ENCODE measurements at places on chromosomes 6 and 20.

DNA sequence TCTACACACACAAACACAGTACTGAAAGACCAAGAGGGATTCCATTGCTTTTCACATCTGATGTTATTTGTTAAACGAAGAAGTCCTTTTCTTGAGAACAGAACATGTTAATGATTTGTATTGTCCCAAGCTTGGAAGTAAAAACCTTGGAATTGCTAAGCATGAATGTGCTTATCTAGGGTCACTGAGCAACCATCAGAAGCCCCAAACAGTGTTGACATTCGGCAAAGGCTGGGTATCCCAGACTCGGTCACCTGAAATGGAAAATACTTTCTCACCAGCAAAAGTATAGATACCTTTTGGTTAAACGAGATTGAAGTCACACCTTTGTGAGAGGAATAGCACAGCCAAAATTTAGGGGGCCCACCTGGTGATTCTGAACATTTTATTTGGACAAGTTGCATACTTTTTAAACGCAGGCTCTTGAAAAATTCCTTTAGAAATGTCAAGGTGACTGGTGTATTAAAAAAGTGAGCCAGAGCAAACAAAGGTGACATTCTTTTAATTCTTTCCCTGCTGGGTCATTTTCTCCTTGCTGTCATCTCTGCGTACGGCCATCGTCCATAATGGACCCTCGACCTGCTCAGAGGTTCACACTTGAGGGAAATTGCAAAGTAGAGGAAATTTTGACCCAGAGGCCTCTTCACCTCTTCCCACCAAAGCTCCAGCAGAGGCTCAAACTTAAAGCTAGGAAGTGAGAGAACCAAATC is 95.8 kb upstream of the FOXA2 start:
- DNase-seq: no peak

GRCh38 chr6:107823047-107823557 is 1.0 kb downstream of the SCML4 start:
- DNase-seq: no peak

GRCh38 chr20:23123886-23124285 is 37.8 kb upstream of the CD93 start:
- no peak for DNase-seq

GRCh38 chr6:142385352-142385751 is 83.5 kb downstream of the ADGRG6 start:
- DNase-seq: no peak

GRCh38 chr6:22875845-22876244 is 306.5 kb downstream of the HDGFL1 start:
- no peak for DNase-seq

- no peak for DNase-seq
Observed at GRCh38 chr6:82861121-82861520, 204.5 kb downstream of the UBE3D start.

DNA sequence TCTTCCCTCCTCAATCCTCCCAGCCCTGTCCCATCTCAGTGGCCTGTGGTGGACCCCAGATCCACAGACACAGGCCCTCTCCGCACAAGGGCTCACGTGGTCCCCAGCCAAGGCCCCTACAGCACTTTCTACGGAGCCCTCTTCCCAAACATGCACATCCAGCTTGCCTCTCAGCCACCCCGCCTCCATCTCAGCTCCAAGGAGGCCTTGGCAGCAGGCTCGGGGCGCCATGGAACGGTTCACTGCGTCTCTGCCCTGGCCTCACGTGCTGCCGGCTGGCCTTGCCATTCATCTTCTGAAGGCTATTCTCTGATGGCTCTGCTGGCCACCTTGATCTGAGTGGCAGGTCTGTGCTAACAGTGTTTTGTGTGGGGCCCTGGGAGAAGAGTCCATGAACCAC is 33.0 kb downstream of the GNAS-AS1 start:
- DNase-seq: no peak

DNA sequence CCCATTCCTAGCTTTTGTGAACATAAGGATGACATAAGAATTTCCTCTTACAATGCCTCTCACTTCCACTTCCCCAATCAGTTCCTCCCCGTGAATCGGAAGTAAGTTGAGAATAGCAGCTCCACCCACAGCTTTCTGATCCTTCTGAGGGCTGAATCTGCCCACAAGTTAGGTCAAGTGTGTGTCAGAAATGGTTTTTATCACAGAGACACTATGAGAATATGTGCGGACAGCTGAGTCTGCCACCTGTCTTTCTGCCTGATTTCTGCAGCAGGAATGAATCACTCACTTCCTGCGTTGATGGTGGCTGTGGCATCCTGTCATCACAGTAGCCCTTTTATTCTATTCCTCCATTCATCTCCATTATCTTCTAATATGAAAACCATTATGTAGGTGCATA is 70.2 kb downstream of the RIN2 start:
- no peak for DNase-seq

DNA sequence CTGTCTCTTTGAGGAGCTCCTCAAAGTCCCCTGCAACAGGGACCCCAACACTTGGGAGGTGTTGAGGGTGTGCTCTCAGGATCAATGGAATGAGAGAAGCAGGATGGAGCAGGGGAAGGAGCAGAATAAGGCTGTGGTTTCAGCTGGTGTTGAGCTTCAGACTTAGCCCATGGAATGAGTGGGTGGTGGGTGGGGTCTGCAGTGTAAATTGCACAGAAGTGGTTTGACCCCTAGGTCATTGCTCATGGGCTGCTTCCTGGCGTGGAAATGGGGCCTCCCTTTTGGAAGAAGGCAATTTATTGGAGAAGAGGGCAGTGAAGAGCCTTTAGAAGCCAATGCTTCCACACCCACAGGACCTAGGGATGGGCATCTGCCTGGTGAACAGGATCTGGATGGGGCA is 37.0 kb upstream of the KCNG1 start:
- DNase-seq: no peak

GRCh38 chr6:156125844-156126243 is 651.3 kb upstream of the ARID1B start:
- no peak for DNase-seq

DNA sequence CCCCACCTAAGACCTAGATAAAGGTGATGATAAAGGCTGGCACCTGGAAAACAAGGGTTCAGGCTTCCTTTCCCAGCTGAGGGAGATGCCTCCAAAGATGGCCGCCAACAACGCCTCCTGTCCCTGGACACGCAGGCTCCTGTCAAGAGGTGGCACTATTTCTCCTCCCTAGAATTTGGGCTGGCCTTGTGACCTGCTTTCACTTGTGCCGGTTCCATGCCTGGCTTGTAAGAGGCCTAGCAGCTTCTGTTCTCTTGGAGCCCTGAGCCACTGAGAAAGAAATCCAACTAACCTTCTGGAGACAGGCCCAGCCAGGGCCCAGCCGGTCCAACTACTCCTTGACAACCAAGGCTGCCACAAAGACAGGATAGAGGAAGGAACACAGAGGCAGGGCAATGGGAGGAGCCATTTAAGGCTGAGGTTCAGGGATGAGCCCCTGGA is 60.2 kb upstream of the RALY start:
- DNase-seq: peak; percentile 17

DNA sequence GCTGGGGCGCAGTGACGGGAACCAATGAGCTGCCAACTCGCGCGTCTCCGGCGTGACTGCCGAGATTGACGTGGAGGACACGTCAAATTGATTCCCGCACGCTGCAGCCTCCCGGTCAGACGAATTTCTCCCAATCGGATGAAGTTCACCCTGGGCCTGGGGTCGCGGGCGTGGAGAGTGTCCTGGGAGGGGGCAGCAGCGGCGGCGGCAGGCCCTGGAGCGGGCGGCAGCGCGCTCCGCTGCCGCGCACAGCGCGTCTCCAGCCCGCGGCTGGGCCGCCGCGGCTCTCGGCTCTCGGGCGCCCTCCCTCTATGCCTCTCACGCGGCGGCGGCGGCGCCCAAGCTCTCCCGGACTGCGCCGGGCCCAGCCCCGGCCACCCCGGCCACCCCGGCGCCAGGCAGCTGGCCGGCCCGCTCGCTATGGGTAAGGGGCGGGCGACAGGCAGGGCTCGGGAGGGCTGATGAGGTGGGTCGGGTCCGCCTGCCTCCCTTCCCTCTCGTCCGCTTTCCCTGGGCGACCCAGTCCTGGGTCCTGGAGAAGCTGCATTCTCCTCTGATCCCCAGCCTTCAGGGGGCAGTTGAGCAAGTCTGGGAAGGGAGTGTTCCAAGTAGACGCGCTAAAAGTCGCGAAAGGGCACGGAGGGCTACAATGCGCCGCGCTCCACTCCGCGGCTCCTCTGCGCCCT is at the start of gene PAX1:
Gene PAX1, plus strand, starts transcription at position 90 of the 686 bp plus-strand sequence. Its CDS starts 49 bp downstream, at position 139.
- DNase-seq: no peak

- no peak for DNase-seq
Observed at GRCh38 chr6:169288591-169288990, 34.9 kb upstream of the THBS2 start.

- no peak for DNase-seq
Observed at GRCh38 chr6:155011809-155012291, 16.7 kb downstream of the TIAM2 start.

DNA sequence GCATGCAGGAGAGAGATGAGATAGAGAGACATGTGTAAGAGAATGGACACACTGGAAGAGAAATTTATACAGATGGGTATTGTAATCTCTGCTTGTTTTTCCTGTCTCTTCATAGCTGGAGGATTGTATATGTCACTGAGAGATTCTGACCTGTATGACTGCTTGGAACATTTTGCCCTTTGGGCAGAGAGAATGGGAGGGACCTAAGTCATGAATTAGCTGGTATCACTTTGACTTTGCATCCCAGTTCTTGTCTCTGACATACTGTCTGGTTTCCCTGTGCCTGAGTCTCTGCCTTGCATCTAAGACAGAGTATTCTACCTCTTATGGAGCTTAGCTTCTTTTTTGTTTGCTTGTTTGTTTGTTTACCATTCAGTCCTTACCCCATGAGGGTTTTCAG is 37.0 kb upstream of the ASCC3 start:
- DNase-seq: no peak

GRCh38 chr6:161722394-161722793 is 448.5 kb upstream of the AGPAT4 start:
- DNase-seq: no peak

GRCh38 chr6:88612631-88613030 is 350.8 kb downstream of the RNGTT start:
- no peak for DNase-seq

DNA sequence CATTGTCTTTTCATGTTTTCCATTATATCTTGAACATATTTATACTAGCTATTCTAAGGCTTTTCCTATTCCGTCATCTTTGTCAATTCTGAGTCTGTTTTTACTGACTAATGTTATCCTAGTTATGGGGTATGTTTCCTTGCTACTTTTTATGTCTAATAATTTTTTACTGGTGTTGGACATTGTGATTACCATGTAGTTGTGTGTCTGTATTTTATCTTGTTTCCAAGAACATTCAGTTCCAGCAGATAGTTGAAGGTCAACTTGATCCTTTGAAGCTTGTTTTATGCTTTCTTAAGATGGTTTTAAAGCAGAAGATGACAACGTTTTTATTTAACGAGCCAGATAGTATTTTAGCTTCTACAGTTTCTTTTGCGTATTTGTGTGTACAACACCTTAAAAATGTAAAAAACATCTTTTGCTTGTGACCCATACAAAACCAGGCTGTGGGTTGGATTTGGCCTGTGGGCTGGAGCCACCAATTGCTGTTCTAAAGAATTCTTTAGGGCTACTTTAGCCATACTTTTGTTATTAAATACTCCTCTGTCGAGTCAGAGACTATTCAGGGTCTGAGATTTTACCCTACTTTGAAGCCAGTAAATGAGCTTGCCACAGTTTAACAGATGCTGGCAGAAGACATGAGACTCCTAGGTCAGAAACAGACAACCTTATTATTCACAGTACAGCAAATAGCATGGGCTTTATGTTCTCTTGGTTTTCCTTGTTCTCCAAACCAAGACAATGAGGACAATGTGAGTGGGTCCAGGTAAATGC is 38.7 kb upstream of the REV3L start:
- DNase-seq: no peak

GRCh38 chr20:45985573-45985972 is 13.6 kb upstream of the ZNF335 start:
- no peak for DNase-seq

DNA sequence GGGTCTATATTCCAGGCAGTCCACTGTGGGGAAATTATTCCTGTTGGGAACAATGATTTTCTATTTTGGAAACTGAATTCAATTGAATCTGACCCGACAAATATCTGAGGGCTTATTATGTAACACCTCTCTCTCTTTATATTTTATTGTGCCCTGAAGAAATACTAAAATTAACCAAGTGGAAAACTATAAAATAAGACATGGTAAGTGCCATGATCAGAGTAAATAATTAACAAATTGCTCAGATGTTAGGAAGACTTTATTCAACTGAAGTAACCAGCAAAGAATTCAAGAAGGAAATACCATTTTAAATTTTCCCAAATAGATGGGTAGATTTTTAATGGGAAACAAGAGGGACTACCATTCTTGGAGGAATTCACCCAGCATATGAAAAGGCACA is 632.9 kb downstream of the MAFB start:
- DNase-seq: no peak

- no peak for DNase-seq
Observed at GRCh38 chr20:61664556-61665320, 400.9 kb downstream of the TAF4 start.

DNA sequence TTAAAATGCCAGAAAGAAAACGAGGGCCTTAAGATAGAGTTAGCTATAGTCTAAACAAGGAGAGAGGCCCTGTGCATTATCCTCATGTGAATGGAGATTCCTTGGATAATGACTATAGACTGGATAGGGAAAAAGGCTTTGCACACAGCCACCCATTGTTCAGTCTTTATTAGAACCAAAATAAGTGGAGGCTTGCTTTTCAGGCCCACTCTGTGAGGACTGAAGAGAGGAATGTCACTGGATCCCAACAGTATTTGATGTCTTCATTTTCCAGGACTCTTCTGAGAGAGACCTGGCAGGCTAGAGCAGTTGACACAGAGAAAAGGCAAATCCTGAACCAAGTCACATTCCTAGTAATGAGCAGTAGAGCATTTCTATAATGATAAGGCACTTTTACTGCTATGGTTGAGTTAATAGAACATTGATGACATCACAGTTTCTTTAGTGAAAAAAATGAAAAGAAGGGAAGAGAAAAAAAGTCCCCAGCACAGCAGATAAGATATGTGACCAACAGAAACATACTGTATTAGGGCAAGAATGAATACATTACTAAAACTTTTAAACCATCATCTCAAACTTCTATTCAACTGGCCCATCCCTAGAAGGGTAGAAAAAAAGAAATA is 315.1 kb downstream of the EPHA7 start:
- DNase-seq: no peak

DNA sequence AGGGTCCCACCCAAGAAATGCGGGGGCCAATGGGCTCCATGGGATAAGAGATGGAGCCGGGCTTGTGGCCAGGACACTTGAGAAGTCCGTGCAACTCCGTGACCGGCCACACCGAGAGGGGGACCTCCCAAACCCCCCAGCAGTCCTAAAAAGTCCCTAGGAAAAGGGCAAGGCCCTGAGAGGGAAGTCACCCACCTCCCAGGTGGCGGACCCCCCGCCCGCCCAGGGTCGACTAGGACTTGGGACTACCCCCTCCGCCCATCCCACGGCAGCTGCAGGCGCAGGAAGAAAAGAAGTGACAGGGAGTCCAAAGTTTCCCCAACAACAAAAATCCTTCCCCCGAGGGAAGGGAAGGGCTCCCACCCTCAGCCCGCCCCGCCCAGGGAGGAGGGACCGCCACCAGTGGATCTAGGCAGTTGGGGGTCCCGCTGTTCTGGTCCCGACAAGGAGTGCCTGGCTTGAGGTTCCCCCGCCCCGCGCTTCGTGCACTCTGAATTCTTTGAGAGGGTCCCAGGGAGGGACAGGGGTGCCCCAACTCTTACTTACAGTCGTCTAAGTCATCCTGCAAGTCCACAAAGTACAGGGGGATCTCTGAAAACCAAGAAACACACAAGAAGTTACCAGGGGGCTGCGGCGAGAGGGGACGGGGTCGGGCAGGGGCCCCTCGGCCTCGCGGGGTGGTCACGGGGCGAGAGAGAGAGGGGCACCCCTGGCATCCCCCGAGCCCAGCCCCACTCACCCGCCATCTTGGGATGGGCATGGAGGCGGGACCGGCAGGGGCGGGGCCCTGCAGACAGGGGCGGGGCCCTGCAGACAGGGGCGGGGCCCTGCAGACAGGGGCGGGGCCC is 611 bp upstream of the RAB22A start:
- DNase-seq: no peak
